ENCODE measurements at places on chromosomes 12 and 14. TPM values are rescaled to one million over a fixed set of nuclear protein-coding genes. Genes with fewer than 3 reads are reported as not detected.

DNA sequence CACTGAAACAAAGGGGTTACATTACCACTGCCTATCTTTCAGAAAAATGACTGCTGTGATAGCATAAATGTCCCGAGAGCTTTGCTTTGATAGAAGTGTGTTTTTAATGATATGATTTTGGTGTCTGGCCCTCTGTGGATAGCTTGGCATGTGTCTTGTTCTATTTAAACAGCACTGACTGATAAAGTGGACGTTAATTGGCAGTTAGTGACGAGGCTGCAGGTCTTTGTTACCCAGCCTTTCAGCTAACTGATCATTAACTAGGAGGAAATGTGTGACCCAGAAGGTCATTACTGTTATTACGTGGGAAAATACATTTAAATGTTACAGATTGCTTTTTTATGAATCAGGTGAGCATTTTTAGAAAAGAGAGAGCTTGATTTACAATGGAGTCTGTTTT is 428.3 kb downstream of the DIO2 start:
- no peak for DNase-seq

DNA sequence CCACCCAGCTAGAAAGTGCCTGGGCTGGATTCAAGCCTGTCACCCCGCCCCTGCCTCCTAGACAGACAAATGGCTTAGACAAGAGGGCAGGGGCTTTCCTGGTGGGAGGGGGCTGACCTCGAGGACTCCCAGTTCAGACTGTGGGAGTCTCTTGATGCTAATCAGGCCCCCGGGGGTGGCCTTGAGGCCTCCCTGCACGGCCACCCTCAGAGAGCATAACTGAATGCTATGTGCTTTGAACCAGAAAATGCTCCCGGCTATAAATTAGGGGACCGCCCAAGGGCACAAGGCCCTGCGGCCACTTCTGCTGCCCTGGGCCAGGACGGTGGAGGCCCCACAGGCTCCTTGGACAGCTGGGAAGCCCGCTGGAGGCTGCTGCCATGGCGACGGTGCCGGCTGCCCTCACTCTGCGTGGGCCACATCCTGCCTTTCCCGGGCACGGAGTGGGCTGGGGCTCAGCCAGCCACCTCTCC is 111.0 kb upstream of the NCOR2 start:
- peak; percentile 54 for DNase-seq

RAB35 gene
- 23.3 TPM for total RNA-seq

- no peak for DNase-seq
Observed at GRCh38 chr14:32675433-32675832, 263.2 kb upstream of the NPAS3 start.

DNA sequence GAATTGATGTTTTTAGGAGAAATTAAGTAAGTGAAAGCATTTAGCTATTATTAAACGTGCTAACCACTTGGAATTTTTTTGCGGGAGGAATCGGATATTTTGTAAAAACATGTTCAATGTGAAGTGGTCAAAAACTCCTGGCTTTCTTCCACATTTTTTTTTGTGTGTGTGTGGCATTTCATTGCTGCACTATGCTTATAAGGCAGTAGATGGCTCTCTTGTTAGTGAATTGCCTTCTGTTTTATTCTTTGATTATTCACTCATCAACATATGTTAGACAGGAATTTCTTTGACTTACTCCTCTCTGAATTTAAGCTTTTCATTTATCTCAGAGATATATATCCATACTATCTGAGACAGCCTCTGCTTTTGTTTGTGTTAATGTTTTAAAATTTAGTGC is 71.3 kb downstream of the DERA start:
- DNase-seq: no peak

- DNase-seq: peak; percentile 44
Observed at GRCh38 chr12:62210422-62210821, 49.8 kb upstream of the USP15 start.

- peak; percentile 47 for DNase-seq
Observed at GRCh38 chr12:5872745-5873144, 72.3 kb downstream of the ANO2 start.

ARHGEF25 gene
- total RNA-seq: 5.6 TPM

DNA sequence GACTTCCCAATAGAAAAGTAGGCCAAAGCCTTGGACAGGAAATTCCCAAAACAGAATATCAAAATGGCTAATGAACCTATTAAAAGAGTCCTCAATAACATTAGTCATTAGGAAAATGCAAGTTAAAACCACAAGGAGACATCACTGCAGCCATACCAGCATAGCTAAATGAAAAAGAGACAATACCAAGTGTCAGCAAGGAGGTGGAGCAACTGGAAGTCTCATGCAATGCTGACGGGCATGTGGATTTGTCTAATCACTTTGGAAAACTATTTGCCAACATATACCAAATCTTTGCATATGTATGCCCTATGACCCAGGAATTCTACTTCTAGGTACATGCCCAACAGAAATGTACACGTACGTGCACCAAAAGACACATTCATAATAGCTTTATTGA is 60.5 kb upstream of the PLEKHG3 start:
- no peak for DNase-seq

All from Daoy (cell line).